ENCODE measurements at places on chromosomes 4 and X.

- no peak for DNase-seq
Measured at GRCh38 chrX:23387550-23388184, 53.0 kb downstream of the PTCHD1 start.

GRCh38 chr4:114561590-114561989, 37.0 kb upstream of the UGT8 start:
- no peak for DNase-seq

DNA sequence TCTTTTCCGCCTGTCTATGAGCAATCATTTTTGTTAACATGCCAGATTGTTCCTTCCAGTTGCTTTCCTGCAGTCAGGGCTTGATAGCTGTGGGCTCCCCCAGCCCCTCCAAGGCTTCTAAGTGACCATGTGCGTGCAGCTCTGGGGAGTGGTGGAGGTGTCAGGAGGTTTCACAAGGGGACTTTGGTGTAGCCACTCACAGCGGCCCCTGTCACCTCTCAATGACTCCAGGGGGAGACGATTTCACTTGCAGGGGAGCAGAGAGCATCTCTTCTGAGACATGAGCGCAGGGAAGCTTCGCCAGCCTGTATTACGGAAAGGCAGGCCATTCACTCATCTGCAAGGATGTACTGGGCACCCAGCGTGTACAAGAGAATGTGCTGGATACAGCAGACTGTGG, 3.1 kb upstream of the GPR78 start:
- DNase-seq: no peak

DNA sequence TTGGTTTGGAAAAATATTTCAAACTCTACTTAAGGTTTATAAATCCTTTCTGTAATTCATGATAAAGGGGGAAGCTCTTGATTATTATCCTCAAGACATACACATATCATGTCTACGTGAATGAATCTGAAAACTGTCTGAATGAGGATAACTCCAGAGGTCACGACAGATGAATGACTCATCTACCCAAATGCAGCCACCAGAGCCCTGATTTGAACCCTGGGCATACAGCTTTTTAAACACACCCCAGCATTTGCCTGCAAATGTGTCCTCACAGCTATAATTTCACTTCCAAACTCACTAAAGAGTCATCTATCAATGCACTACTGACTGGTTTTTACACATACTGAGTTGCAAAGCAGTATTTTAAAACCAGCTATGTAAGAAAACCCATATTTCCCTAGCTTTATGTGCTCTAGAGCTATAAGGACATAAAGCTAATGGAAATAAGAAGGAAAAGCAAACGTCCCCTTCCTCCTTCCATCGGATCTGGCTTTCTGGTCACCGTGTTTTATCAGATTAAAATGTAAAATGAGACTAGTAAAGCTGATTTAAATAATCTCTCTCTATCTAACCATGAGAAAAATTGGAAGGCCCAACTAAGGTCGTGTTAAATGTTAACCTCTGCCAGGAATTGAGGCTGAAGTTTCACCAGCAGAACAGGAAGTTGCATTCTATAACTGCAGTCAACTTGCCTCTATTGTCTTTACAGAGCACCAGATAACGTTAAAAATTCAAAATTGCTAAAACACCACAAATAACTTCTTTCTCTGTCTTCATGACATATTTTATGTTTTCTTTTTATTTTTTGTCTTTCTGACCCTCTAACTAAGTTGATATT, 63.1 kb upstream of the SPP1 start:
- DNase-seq: no peak

DNA sequence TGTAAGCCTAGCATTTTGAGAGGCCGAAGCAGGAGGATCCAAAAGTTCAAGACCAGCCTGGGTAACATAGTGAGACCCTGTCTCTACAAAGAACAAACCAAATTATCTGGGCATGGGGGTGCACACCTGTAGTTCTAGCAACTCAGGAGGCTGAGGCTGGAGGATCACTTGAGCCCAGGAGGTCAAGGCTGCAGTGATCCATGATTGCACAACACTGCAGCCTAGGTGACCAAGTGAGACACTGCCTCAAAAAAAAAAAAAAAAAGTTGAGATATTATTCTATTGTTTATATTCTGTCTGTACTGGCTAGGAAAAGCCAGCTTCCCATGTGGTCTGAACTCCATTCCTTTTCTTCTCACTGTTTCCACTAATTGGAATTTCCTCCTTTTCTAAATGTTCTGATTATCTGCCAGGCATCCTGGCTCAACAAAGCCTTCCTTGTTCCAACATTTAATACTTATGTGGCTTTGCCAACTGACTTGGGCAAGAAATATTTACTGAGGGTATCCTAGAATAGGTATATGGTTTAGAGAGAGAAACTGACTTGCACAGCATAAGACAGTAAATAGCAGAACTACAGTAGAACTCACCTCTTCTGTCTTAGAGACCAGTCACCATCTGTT, 175.2 kb upstream of the ADAMTS3 start:
- no peak for DNase-seq

DNA sequence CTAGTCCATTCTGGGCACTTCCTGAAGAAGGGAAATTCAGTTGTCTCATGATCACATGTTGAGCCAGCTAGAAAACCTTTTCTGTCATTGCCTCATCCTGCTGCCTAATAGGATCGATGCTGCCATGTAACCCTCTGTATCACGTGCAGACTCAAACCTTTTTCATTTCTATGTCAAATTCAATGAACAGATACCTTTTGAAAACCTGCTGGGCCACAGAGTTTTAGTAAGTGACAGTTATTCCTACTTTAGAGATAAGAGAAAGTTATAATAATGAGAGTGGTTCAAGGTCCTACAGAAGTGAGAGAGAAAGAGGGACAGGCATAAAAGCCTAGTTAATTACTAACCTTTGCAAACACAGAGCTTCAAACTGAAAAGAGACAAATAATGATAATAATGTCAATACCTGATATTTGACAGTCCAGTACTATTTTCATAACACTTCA, 46.0 kb downstream of the MAOA start:
- DNase-seq: no peak

DNA sequence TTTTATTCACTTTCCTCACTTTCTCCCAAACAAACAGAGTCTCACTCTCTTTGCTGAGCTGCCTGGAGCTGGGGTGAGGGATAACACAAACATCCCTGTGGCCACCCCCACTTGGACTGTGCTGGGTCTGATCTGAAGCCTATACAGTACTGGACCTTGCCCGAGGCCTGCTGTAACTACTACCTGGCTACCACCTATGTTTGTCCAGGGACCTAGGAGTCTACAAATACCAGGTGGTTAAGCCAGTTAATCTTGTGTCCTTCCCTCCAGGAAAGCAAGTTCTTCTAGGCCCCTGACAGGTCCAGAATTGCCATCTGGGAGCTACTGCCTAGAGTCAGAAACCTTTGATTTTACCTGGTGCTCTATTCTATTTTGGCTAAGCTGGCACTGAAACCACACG, 87.3 kb downstream of the RTL3 start:
- DNase-seq: no peak

GRCh38 chr4:145681956-145682355, 2.0 kb downstream of the C4orf51 start:
- DNase-seq: no peak

DNA sequence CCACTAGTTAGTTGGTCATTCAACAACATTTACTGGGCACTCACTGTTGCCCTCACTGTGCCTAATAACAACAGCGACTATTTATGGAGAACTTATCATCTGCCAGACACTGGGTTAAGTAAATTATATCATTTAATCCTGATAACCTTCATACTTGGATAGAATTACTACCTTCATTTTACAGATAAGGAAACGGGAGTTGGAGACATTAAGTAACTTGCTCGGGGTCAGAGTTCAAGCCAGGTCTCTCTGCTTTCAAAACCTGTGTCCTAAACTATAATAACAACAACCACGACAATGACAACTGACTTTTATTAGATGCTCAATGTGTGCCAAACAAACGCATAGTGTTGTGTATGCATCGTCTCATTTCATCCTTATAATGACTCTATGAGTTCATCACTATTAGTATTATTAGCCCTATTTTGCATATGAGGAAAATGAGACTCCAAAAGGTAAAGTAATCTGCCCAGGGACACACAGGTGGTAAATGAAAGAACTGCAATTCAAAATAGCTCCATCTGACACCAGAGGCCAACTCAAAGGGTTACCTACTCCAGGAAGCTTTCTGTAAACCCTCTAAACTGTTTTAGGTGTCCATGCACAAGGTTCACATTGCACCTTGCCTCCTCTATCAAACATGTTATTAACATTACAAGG, 98.4 kb upstream of the ACSL4 start:
- no peak for DNase-seq
